NCI-H2081 (cell line): ENCODE measurements at places on chromosomes 6 and 20.

GRCh38 chr6:154319231-154319858, 37.3 kb downstream of the IPCEF1 start:
- peak; percentile 80 for DNase-seq

DNA sequence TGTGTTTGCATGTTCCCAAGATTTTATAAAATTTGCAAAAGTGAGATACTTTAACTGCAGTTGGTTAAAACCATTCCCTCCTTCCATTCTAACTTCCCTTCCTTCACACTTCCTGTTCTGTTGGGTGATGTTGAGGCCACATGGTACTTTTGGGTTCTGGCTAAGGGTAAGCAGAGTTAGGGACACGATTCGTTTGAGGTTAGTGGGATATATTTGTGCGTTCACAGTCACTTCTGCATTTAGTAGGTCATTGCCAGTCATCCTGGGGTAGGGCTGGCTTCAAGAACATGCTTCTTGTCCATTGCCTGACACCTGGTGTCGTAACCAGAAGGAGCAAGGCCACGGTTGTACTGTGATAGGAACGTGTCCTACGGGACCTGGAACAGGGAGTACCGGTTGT, 340.1 kb downstream of the ZFAND3 start:
- no peak for DNase-seq

DNA sequence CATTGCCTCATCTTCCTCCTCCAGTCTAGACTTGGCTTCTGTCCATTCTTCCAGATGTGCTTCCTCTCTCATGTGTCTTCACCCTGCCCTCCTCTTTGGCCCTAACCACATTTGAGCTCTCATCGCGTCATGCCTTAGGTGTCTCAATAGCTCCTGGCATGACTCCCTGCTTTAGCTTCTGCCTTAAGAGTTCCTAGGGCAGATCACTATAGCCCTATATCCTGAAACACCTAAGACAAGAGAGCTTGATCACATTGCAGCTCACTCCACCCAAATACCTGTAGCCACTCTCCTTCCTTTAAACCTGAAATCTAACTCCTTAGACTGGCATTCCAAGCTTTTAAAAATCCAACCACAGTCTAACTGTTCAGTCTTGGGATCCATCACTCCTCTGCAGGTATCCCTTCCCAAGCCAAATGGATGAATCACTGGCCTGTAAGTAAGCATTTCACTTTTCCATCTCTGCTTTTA, 69.0 kb upstream of the STXBP5 start:
- DNase-seq: no peak

GRCh38 chr20:63134201-63134612, 81.7 kb downstream of the YTHDF1 start:
- no peak for DNase-seq

- DNase-seq: no peak
Measured at GRCh38 chr20:48761023-48761785, 66.6 kb downstream of the PREX1 start.

GRCh38 chr6:87494761-87495422, 22.1 kb downstream of the SLC35A1 start:
- no peak for DNase-seq

GRCh38 chr6:73388433-73388799, 6.2 kb upstream of the DDX43 start:
- no peak for DNase-seq

DNA sequence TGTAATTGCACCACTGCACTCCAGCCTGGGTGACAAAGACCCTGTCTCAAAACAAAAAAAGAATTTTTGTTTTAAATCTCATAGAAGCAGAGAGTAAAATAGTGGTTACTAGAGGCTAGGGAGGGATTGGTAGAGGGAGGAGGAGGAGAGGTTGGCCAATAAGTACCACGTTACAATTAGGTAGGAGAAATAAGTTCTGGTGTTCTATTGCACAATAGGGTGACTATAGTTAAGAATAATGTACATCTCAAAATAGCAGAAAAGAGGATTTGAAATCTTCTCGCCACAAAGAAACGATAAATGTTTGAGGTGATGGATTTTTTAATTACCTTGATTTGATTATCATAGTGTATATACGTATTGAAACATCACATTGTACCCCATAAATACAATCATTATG, 27.1 kb upstream of the TOP1 start:
- no peak for DNase-seq

DNA sequence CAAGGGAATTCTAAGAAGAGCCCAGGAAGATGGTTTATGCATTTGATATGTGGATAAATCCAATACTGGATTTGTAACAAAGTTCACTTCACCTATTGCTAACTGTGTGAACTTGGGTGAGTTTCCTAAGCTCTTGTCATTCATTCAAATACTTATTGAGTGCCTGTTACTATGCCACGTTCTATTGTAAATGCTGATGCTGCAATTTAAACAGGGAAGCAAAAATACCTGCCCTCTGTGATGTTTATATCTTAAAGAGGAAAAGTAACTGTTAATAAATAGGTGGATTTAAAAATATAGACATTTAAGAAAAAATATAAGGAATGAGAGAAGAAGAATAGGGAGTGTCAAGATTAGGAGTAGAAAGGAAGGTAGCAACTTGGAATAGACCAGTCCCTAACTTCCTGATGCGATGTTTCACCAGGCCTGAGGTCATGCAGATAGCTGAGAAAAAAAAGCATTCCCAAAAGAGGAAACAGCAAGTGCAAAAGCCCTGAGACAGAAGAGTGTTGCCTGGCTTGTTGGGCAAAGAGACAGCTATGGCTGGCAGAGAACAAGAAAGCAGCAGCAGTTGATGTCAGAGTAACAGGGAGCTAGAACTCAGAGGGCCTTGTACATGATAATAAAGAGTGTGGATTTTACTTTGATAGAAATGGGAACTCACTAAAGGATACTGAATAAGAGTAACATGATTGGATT, 54.3 kb upstream of the TCF21 start:
- DNase-seq: no peak

- no peak for DNase-seq
Measured at GRCh38 chr20:36271639-36272546, 34.2 kb upstream of the DLGAP4 start.

DNA sequence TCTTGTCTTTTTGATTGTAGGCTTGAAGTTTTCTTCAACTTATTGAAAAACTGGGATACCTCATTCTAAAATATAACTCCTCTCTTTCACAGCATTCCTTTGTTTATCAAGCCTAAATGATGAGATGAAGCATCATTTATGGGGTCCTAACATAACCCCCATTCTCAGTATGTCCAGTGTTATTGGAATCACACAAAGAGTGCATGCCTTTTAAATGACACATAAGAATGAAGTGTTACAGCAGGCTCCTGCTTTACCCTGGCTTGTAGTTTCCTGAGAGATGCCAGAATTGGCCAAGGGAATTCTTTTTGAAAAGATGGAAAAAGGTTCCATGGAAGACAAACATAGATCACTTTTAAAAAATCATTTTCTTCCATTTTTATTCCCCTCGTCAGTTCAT, 502.4 kb downstream of the BCKDHB start:
- DNase-seq: no peak

DNA sequence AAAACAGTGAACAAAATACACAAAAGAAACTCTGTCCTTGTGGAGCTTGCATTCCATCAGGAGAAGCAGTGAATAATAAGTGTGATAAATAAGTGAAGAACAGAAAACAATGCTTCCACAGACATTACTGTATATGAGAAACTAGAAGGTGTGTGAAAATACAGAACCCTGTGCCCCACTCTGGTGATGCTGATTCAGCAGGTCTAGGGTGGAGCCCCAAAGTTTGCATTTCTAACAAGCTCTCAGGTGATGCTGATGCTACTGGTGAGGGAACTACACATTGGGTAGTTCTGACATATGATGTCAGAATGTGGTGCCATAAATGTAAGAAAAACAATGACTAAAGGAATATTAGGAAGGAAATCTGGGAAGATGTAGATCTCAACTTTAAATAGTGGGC, 601.4 kb upstream of the BTBD3 start:
- no peak for DNase-seq

DNA sequence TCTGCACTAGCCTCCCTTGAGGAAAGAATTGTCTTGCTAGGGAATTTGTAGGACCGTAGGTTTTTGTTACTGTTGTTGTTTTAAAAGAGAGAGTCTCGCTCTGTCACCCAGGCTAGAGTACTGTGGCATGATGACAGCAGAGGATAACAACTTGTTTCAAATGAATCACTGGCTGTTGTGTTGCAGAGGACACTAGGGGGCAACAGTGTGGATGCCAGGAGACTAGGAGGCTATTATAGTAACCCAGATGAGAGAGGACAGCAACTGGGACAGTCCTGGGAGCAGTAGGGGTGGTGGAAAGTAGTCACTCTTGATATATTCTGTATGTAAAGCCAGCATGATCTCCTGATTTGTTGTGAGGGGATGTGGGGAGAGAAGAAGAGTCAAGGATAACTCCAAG, 41.8 kb upstream of the LAMA4 start:
- no peak for DNase-seq

DNA sequence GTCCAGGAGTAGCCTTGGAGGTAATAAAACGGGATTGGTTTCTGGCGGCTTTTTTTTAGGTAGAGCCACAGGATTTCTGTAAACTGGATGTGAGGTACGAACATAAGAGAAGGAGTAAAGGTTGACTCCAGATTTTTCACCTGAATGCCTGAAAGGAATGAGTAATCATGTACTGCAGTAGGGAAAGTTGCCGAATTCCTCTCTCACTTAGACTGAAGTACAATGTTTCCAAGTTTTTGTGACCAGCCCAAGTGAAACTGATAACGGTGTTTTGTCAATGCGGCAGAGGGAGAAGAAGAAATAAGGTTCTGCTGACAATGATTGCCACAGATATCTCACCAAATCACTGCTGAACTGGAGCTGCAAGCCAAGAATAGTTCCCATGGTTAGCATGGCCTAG, 75.0 kb downstream of the VTA1 start:
- DNase-seq: no peak

GRCh38 chr6:157727629-157728182, 95.3 kb upstream of the SNX9 start:
- no peak for DNase-seq

- peak; percentile 42 for DNase-seq
Measured at GRCh38 chr6:128112494-128112893, 211.6 kb upstream of the THEMIS start.

GRCh38 chr20:37384683-37385174, 38.8 kb downstream of the SRC start:
- no peak for DNase-seq

- no peak for DNase-seq
Measured at GRCh38 chr20:43942667-43943285, 28.1 kb downstream of the TOX2 start.

DNA sequence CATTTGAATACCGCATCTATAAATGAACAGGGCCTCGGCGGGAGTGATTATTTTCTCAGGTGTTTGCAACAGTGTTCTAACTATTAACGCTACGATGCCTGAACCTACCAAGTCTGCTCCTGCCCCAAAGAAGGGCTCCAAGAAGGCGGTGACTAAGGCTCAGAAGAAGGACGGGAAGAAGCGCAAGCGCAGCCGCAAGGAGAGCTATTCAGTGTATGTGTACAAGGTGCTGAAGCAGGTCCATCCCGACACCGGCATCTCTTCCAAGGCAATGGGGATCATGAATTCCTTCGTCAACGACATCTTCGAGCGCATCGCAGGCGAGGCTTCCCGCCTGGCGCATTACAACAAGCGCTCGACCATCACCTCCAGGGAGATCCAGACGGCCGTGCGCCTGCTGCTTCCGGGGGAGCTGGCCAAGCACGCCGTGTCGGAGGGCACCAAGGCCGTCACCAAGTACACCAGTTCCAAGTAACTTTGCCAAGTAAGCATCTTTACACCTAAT, 70.9 kb downstream of the HFE start:
- DNase-seq: no peak

DNA sequence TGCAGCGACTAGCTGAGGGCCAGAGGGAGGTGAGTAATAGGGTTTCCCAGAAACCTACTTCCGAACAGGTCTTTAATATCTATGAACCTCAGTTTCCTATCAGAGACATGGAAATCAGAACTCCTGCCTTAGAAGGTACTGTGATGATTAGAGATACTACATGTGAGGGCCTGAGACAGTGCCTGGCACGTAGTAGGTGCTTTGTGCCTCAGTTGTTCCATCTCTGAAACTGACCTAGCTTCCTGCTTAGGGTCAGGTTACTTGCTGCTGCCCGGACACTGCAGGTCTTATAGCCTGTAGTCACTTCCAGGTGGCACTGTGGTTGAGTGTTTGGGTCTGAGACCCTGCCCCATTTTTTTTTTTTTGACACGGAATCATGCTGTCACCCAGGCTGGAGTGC, 20.9 kb downstream of the RAB44 start:
- no peak for DNase-seq

DNA sequence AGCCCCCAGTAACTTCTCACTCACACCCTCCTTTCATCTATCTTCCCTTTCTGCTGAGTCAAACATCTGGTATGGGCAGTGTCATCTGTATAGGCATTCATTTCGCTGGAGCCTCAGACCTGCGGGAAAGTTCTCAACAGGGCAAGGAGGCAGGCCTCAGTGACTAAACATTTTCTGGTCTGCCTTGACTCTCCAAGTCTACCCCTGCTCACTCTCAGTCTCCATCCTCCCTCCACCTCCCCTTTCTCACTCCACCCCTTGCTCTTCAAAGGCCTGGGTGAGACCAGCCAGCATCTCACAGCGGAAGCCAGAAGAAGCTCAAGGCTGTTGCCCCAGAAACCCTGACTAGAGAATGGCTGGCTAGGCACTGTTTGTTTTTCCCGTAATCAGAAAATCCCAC, 105.0 kb upstream of the BEND6 start:
- no peak for DNase-seq

- DNase-seq: no peak
Measured at GRCh38 chr6:26224940-26225847, 138.0 kb downstream of the HFE start.
